ENCODE measurements at places on chromosomes 16 and 17.

DNA sequence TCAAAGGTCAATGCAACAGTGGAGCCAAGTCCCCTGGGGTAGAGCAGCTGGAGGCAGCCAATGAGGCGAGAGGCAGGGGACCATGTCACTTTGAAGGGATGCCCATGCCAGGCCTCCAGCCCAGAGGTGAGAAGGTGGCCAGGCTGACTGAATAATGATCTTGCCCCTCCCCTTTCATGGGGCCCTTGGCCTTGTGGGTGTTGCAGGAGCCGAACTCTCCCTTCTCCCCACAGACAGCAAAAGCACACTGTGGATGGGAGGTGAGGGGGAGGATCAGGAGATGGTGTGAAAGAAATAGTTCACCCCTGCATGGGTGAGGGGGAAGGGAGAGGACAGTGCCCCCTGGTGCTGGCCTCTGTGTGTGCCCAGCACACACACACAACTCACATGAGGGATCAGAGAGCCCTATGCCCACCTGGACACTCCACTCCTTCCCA lies 15.8 kb upstream of the TBX21 start:
- DNase-seq: no peak

GRCh38 chr16:87538160-87538559 lies 45.3 kb upstream of the ZCCHC14 start:
- DNase-seq: no peak

GRCh38 chr17:46151762-46152161 lies 41.5 kb downstream of the KANSL1 start:
- no peak for DNase-seq

- DNase-seq: no peak
These were observed 234.6 kb downstream of the TMEM114 start for GRCh38 chr16:8355675-8356074.

DNA sequence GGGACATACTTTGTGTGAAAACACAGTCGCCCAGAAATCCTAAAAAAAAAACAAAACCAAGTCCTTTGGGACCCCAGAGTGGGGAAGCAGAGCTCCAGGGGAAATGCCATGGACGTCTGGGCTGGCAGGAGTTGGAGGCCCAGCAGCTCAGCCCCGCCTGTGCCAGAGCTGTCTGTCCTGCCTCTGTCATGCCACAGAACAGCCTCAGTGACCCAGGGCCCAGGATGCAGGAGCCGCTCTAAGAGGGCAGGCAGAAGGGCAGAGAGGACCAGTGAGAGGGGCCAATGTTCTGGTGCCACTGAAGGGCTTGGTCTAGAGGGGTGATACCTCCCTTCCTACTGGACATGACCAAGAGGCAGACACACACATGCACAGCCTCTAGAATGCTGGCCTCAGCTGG lies 166.2 kb downstream of the C16orf78 start:
- DNase-seq: no peak

DNA sequence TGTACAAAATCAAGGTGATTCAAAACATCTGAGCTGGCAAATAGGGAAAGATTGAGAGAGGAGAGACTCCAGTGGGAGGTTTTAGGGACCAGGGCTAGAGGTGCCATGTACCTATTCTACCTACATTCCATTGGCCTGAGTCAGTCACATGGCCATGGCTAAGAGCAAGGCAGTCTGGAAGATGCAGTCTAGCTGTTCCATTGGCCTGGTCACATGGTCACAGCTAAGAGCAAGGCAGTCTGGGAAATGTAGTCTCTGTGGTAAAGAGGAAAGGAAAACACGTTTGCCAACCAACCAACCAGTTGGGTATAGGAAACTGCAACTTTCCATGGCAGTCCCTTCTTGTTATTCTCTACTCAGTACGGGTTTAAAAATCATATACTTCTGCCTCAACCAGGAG lies 369.1 kb downstream of the XYLT1 start:
- peak; percentile 65 for DNase-seq

GRCh38 chr16:84036982-84037425 lies 5.6 kb downstream of the SLC38A8 start:
- peak; percentile 91 for DNase-seq

DNA sequence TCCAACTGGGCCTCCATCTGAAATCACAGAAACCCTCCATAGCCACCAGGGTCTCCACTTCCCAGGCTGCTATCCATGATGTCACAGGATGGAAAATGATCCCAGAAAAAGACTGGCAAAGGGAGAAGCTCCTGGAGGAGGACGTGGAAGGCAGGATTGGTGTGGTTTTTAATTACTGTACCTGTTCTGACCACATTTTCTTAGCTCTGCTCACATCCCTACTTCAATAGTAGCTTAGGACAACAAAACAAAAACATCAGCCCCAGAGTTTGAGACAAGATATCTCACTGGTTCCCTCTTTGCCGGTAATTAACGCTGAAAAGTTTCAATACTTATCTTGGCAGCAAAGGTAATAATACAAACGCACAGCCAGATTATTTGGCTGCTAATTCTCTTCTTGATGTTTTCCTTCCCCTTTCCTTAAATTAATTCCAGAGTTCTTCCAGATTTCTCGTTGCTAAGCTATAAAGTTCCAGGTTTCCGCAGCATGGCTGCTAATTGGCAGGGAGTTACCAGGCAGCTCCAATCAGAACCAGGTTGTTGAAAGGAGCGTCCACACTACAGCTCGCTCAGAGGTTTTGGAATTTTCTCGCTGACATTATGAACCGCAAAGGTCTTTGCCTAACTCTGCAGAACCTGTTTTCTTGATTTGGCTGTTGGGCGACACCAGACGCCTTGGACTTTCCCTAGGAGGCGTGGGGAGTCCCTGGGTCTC lies 263.4 kb downstream of the MRTFB start:
- no peak for DNase-seq

DNA sequence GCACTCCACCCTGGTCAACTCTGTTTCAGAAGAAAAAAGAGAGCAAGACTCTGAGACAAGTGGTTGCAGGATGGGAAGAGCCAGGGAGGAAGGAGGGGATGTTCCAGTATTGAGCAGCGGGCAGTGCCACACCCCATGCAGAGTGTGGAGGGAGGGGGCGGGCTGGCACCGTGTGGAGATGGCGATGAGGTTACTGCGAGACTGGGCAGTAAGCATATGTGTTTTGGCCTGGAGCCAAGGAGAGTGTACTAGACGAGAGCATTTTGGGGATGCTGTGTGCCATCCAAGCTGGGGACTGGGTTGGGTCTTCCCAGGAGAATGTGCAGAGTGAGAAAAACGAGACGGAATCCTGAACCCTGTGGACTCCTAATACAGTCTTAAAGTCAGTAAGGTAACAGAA lies 3.4 kb downstream of the TBC1D24 start:
- peak; percentile 31 for DNase-seq

- DNase-seq: peak; percentile 33
These were observed 32.2 kb downstream of the DRC3 start for GRCh38 chr17:18004884-18005305.

Measured in NCI-H2171 treated with DMSO at 0.1 percent for 48 hours (cell line).